B cell (primary cell): ENCODE measurements at places on chromosomes 2 and 18.

GRCh38 chr2:64773461-64774118 lies 119.9 kb upstream of the SERTAD2 start:
- no peak for DNase-seq

DNA sequence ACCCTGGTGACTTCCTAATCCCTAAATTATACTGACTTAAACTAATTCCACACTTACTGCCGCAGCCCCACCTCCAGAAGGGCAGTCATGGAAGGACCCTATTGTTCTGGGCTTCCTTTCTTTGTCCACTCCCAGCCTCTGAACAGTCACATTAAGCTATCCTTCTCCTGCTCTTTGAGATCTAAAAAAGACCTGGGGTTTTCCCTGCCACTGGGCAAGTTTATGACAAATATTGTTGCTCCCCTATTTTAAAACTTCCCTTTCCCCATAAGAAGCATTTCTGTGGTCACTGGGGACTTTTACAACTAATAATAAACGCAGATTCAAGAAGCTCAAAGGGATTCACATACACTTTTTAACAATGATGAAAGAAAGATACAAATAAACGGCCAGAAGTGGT lies 47.2 kb upstream of the XPO1 start:
- DNase-seq, result no peak

- no peak for DNase-seq
Observed at GRCh38 chr18:27608742-27609141, 423.6 kb upstream of the CHST9 start.

- peak; percentile 81 for DNase-seq
Observed at GRCh38 chr2:85852937-85853498, 35.8 kb downstream of the ST3GAL5 start.

- no peak for DNase-seq
Observed at GRCh38 chr2:217616936-217617335, 385.9 kb downstream of the TNS1 start.

DNA sequence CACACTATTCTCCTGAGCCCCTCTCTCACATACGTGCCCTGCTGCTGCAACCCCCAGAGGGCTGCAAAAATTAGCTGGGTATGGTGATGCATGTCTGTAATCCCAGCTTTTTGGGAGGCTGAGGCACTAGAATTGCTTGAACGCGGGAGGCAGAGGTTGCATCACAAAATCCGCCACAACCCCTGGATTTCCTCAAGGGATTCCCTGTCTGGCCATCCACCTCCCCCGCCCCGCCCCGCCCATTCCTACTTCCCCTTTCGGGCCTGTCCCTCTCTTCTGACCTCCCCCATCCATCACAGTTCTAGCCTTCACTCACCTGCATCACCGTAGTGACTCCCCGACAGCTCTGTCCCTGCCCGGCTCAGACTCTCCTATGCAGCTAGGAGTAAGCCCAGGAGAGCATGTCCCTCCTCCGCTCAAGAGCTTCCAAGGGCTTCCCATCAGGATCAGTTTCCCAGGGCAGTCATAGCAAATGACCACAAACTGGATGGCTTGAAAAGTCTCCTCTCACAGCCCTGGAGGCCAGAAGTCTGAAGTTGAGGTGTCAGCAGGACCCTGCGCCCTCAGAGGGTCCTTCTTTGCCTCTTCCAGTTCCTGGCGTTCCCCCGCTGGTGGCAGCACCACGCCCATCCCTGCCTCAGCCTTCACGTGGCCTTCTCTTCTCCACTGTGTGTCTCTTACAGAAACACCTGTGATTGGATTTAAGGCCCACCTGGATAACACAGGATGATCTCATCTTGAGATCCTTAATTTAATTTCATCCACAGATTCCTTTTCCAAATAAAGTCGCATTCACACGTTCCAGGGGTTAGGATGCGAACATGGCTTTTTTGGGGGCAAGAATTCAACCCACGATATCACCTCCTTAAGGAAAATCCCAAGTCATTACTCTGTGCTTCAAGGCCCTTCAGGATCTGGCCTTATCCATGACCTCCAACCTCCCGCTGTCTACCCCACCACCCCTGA lies 58.5 kb downstream of the HS1BP3 start:
- no peak for DNase-seq
